Dermis blood vessel endothelial cell (primary cell): ENCODE measurements at places on chromosomes 2 and 18. TPM values are rescaled to one million over a fixed set of nuclear protein-coding genes. Genes with fewer than 3 reads are reported as not detected.

Gene UGT1A9
- under 0.01 and 0.05 TPM in 2 replicates for total RNA-seq

DNA sequence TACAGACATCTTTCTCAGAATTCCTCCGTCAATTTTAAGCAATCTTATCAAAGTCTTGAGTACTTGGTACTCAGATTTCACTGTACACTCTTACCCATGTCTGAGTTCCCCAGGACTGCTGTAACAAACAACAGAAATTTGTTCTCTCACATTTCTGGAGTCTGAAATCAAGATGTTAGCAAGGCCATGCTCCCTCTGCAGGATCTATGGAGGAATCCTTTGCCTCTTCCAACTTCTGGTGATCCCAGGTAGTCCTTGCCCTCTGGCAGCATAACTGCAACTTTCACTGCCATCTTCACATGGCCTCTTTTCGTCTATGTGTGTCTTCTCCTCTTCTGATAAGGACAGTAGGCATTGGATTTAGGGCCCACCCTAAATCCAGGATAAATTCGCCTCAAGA is 17.1 kb upstream of the CACNB4 start:
- DNase-seq = no peak

Gene CACNB4
- 0.14 and 0.17 TPM in 2 replicates for total RNA-seq

Gene IL37
- not detected in 2 replicates for total RNA-seq

Gene SPHKAP
- total RNA-seq = not detected in 2 replicates
